ENCODE measurements at places on chromosomes 2 and 18. TPM values are rescaled to one million over a fixed set of nuclear protein-coding genes. Genes with fewer than 3 reads are reported as not detected.

The ASB18 gene
- 2.2 TPM for total RNA-seq

The NMS gene
- not detected for total RNA-seq

- no peak for DNase-seq
Measured at GRCh38 chr2:193693758-193694157, 1499.0 kb upstream of the TMEFF2 start.

GRCh38 chr2:12341215-12341614 is 375.5 kb upstream of the TRIB2 start:
- no peak for DNase-seq

- DNase-seq = no peak
Measured at GRCh38 chr2:185771396-185771795, 32.8 kb downstream of the FSIP2 start.

- no peak for DNase-seq
Measured at GRCh38 chr2:23476786-23477185, 91.8 kb downstream of the KLHL29 start.

DNA sequence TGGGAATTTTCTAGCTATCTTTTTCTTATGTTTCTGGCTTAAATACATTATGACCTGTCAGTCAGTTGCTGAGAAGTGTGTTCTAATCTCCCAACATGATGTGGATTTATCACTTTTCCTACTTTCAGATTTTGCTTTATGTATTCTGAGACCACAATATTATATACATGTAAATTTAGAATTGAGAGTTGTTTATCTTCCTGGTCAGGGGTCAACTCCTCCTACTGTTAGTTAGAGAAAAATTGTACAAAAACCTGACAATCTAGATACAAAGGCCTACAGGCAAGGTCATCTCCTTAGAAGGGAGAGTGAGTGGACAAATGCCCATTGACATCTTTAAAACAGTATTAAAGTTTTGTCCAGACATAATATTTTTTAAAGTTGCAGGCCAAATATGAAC is 30.6 kb downstream of the C18orf63 start:
- no peak for DNase-seq

GRCh38 chr2:210269148-210269547 is 43.9 kb upstream of the ACADL start:
- no peak for DNase-seq

DNA sequence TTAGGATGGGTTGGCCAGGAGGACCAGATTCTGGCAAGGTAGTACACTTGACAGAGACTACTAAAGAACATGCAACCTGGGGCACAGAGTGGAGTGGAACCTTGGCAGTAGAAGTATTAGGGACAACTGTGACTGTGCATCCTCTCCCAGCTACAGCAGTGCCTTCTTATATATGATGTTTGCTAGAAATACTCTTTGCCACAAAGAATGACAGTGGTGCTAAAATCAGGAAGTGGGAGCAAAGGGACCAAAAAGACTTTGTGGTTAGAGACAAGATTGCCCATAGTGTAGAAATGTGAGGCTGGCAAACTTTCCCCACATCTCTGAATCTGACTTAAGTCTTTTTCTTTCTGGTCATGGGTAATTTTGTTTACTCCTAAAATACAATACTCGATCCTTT is 9.4 kb upstream of the SLC38A11 start:
- DNase-seq = no peak

- no peak for DNase-seq
Measured at GRCh38 chr2:31967790-31968189, 43.0 kb downstream of the MEMO1 start.

- DNase-seq = no peak
Measured at GRCh38 chr18:33576999-33577646, 896 bp upstream of the ASXL3 start.

The MYCN gene
- 2.2 TPM for total RNA-seq

The THSD7B gene
- 2.2 TPM for total RNA-seq

The CACNB4 gene
- 40.2 TPM for total RNA-seq

The ANKRD30B gene
- total RNA-seq = 1.4 TPM

The HRH4 gene
- 0.48 TPM for total RNA-seq

GRCh38 chr2:213057977-213058376 is 93.4 kb downstream of the IKZF2 start:
- no peak for DNase-seq

GRCh38 chr2:191631754-191632153 is 46.2 kb upstream of the NABP1 start:
- peak; percentile 36 for DNase-seq

- DNase-seq = no peak
Measured at GRCh38 chr2:169579044-169579443, 5.1 kb upstream of the PPIG start.

GRCh38 chr2:205427112-205427511 is 255.2 kb upstream of the NRP2 start:
- DNase-seq = no peak

DNA sequence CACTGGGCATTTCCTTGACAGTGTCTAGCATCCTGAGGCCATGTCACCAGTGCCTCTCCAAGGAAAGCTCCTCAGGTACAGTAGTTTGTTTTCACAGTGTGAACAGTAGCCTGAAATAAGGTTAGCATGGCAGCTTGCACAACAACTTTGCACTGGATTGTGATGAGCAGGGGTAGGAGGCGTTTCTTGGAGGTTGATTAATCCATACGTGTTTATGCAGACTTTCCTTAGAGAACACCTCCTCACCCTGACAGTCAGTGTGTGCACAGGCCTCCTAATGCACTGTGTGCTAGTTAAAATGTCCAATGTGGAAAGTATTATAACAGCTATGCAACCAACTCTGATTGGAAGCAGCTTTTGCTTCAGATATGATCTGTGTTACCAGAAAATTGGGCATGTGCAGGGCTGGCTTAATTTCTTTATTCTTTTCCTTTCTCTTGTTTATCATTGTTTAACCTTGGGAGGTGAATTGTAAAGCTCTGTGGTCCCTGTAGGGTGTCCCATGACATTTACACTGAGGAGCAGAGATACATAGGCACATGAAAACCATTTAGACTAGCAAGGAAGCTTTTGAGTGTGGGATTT is 77.2 kb upstream of the LDAH start:
- DNase-seq = no peak

The KRTCAP3 gene
- total RNA-seq = not detected

DNA sequence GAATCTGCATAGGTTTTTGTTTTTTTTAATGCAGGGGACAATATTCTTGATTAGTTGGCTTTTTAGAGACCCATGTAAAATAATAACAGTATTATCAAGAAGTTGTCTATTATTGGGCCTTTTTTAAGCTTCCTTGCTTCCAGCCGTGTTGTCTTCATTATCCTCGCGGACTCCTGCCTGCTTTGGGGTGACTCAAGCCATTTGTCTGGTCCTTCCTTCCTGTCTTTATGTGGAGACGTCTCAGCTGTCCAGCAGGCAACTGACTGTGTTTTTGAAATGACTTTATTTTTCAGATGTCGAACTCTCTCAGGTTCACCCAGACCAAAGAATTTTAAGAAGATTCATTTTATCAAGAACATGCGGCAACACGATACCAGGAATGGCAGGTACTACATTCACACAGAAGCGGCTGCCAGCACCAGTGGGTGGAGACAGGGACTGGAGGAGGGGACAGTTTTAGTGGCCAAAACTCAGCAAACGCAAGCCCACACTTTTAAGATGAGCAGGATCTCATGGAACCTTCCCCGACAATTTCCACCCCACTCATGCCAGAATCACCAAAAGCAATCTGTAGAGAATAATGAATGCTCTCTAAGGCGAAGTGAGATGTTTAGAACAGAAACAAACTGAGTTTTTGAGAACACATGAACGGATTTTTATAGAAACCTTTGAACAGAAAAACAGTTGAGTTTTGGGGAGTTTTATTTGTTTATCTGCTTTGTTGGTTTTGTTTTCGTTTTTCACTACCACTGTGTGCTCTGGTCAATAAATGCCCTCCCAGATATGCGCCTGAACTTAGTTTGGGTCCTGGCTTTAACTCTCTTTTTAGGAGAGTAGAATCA is 59.1 kb downstream of the CABLES1 start:
- no peak for DNase-seq

DNA sequence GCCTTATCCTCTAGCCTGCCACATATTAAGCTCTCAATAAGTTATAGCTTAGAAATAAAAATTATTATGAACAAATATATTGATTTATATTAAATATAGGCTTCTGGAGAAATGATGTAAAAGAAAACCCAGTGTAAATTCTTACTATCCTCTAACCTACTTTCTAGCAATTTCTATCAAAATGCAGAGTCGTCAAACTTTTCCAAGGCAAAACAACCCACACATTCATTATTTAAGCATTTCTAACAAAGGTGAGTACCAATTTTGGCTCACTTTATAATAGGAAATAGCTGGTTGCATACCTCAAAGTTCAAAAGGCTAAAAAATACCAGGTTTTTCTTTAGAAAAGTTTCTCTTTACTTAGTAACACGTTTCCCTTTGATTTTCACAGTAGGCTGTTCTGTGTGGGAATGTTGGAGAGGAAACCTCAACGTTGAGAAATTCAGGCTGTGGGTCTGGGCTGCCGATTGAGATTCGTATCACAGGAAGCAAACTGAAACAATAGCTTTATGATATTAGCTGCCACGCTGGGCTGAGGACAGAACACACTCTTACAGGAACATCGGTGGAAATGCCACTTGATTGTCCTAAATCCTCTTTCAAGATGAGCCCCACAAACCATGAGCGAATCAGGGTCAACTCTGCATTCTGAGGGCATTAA is 53.0 kb downstream of the EPAS1 start:
- no peak for DNase-seq

DNA sequence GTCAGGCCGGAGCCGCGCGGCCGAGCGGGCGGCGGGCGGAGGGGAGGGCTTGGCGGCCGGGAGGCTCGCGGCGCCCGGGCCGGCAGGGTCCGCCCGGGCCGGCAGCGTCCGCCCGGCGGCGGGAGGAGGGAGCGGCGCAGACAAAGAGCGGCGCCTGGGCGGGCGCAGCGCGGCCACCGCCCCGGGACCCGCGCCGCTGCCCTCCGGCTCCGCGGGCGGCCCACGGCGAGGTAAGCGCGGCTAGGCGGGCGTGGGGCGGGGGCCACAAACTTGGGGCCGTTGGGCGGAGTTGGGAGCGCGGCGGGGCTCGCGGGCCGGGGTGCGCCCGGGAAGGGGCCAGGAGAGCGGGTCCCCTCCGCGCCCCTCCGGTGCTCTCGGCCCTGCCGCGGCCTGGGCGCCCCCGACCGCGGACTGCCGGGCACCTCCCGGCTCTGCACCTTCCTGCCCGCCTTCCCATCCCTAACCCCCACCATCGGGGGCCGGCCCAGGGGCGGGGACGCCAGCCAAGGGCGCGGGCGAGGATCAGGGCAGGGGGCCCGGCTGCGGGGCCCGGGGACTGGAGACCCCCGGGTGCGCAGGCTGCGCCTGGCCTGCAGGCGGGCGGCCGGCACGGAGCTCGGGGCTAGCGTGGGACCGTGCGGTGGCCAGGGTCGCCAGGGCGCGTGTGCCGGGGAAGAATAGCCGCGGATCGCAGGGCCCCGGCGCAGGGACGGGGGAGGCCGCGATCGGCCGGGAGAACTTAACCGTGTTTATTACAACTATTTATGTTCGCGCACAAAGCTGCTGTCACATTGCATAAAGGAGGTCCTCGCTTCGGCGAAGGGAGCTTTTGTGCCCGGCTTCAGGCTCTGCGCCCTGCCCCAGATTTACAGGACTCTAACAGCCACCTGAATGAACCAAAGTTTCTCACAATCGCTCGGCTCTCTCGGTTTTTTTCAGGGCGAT is at the start of gene NCK2:
NCK2 (plus strand) TSS at position 4 of the 945 bp plus-strand sequence. CDS start 110,152 bp downstream, outside the sequence.
- peak; percentile 34 for DNase-seq

GRCh38 chr2:675982-676646 is 1.1 kb downstream of the TMEM18 start:
- DNase-seq = peak; percentile 55

The INHBB gene
- 6.3 TPM for total RNA-seq

The SCYGR5 gene
- total RNA-seq = not detected

- DNase-seq = no peak
Measured at GRCh38 chr2:37849911-37850310, 75.2 kb upstream of the RMDN2 start.

The CD207 gene
- 0.96 TPM for total RNA-seq

The FLACC1 gene
- total RNA-seq = 10.8 TPM

DNA sequence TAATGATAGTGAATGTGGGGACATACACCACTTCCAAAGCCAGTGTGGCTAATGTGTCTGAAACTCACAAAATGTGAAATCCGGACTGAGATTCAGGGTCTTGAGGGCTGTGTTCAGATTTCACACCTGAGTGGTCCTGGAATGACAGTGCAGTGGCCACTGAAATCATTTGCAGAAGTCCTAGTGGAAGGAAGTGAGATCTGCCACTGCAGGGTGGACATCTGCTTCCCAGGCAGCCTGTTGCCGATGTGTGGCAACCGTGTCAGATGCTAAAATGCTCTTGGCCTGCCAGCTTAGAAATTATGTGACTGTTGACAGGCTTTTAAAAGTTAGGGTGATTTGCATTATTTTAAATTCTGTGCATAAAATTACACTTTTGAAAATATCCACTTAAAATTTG is 77.8 kb upstream of the TMEM200C start:
- DNase-seq = no peak

DNA sequence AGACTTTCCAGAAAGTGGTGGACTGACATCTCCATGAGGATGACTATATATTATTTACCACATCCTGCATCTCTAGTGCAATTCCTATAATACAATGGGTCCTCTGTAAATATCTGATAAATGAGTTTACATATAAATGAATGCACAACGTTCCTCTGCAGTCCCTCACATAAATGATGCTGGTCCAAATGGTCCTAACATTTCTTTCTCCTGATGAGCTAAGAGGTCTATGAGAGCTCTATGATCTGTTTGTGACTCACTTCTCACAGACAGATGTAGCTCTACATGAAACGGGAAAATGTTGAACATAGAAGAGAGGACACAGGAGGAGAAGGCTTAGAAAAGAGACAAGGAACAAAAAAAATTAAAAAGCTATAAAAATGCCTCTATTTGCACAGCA is 201.2 kb upstream of the PIK3C3 start:
- DNase-seq = no peak

DNA sequence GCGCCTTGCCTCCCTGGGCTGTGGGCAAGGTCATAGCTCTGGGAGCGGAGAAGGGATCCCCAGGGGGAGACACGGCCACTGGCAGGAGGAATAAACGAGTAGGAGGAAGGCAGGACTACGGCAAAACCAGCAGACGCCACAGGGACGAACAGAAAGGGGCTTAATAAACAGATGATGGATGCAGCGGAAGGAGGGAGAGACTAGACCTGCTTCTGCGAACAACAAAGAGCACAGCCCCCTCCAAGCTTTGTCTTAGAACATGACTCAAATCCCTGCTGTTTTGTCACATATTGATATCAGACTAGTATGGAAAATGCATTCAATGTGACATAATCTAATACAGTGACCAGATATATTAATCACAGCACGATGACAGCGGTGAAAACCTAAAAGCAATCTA is 155.9 kb upstream of the TPO start:
- no peak for DNase-seq

DNA sequence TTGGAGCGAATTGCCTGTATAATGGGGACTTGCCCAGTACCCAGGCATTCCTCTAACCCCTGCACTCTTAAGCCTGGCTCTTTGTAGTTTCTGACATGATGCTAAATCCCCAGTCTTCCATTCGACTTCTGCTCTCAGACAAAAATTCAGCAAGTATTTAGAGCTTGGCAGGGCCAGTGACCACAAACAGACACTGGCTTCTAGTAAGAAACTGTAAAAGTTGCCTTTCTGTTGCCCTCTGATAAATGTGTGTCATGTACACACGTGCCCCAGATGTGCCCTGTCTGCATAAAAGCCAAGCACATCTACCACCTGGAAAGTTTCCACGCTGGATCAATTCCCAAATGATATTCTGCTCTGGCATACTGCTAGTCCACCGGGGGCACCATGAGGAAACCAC is 18.0 kb downstream of the PAX3 start:
- no peak for DNase-seq

The CRACDL gene
- 1.9 TPM for total RNA-seq
